Aorta (tissue), 5 donors: ENCODE measurements at places on chromosomes 3 and 15. TPM values are rescaled to one million over a fixed set of nuclear protein-coding genes. Genes with fewer than 3 reads are reported as not detected.

DNA sequence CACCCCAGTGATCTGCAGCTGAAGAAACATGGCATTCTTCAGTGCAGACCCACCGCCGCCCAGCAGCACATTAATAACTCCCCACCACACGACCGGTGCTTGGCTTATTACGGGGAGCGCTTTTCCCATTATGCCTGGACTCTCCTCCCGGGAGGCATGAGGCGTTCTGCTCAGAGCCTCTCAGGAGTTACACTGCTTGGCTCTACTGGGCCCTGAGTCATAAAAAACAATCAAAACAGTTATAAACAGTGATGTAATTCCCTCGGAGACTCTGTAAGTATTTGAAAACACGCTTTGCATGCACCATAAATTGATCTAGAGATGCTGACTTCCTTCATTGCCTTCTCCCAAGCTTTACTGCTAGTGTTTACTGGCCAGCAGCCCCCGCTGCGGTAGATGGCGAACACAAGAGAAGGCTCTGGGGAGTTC, 77.1 kb upstream of the SNRPA1 start:
- H3K4me3 ChIP-seq, result no peak overlapping the region
- H3K27ac ChIP-seq, result no peak overlapping the region
- no peaks in the 10 kb centered on the region for H3K4me1 ChIP-seq
- H3K27me3 ChIP-seq, result no peaks in the 10 kb centered on the region

DNA sequence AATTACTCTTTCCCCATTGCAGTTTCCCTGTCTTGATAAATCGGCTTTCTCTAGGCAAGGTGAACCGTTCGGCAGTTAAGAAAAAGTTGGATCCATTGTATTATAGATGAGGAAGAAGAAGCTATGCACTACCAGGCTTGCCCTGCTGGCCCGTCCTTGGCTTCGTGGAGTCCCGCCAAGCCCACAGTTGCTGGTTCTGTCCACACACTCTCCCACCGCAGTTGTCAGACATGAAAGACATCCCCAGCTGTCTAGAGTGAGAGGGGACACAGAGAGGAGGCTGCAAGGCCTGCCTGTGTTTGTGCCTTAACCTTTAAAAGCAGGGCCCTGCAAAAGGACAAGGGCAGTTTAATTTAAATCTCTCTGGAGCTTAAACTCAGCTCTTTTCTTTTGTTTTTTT, 47.2 kb upstream of the PLCL2 start:
- no peak overlapping the region for H3K4me3 ChIP-seq
- no peaks in the 10 kb centered on the region for H3K27me3 ChIP-seq
- H3K27ac ChIP-seq, result no peak overlapping the region

GRCh38 chr15:40908095-40908494, 13.8 kb downstream of the VPS18 start:
- no peak overlapping the region for H3K27ac ChIP-seq
- no peak overlapping the region for H3K4me3 ChIP-seq
- no peaks in the 10 kb centered on the region for H3K27me3 ChIP-seq
- H3K36me3 ChIP-seq, result no peaks in the 10 kb centered on the region
- DNase-seq, result no peak

DNA sequence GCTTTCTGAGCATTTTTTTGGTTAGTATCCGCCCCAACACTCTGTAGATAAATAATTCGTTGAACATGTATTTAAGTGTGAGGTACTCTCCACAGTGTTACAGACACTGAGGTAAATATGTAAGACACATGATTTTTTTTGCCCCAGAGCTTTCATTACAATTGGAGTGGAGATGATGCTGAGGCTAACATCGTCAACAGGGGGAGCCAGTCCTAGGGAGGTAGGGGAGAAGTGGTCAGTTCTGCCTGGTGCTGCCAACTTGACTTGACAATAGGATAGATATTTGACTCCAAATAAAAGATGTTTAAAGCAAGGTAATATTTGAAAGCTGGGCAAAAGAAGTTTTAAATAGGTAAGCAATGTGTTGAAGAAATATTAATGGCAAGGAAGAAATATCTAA, 295.7 kb downstream of the UNC13C start:
- no peaks in the 10 kb centered on the region for H3K27me3 ChIP-seq
- DNase-seq, result no peak
- no peaks in the 10 kb centered on the region for H3K36me3 ChIP-seq
- H3K4me1 ChIP-seq, result peaks cover 3% of the 10 kb centered on the region
- no peak overlapping the region for H3K27ac ChIP-seq
- H3K4me3 ChIP-seq, result no peak overlapping the region

GRCh38 chr3:187927565-187927964, 182.3 kb upstream of the BCL6 start:
- H3K4me1 ChIP-seq, result no peaks in the 10 kb centered on the region
- H3K27ac ChIP-seq, result no peak overlapping the region
- no peaks in the 10 kb centered on the region for H3K27me3 ChIP-seq
- H3K36me3 ChIP-seq, result no peaks in the 10 kb centered on the region

DNA sequence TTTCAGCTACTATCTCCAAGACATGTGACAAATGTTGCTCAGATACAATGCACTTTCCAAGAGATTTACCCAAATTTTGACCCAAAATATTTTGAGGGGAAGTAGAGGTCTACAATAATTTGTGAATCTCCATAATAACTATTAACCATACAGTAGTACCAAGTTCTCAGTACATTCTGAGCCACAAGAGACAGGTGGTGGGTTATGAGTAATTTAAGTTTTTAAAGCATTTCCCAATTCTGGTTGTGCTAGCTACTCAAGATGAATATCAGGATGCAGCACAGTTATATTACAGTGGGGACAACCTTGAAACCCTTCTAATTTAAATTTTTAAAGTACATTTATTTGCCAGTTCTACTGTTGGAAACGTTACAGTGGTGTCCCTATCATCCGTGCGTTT, 92.2 kb upstream of the MITF start:
- no peak for DNase-seq
- H3K36me3 ChIP-seq, result no peaks in the 10 kb centered on the region
- no peak overlapping the region for H3K27ac ChIP-seq
- no peaks in the 10 kb centered on the region for H3K27me3 ChIP-seq
- peaks cover 2% of the 10 kb centered on the region for H3K4me1 ChIP-seq

The COX5A gene
- 72.6 TPM for total RNA-seq

The ASB14 gene
- total RNA-seq, result not detected

The HIGD2B gene
- total RNA-seq, result not detected

The ERC2 gene
- 0.27 TPM for total RNA-seq

The SLC51B gene
- not detected for total RNA-seq
